ENCODE measurements at places on chromosomes 4 and X.

DNA sequence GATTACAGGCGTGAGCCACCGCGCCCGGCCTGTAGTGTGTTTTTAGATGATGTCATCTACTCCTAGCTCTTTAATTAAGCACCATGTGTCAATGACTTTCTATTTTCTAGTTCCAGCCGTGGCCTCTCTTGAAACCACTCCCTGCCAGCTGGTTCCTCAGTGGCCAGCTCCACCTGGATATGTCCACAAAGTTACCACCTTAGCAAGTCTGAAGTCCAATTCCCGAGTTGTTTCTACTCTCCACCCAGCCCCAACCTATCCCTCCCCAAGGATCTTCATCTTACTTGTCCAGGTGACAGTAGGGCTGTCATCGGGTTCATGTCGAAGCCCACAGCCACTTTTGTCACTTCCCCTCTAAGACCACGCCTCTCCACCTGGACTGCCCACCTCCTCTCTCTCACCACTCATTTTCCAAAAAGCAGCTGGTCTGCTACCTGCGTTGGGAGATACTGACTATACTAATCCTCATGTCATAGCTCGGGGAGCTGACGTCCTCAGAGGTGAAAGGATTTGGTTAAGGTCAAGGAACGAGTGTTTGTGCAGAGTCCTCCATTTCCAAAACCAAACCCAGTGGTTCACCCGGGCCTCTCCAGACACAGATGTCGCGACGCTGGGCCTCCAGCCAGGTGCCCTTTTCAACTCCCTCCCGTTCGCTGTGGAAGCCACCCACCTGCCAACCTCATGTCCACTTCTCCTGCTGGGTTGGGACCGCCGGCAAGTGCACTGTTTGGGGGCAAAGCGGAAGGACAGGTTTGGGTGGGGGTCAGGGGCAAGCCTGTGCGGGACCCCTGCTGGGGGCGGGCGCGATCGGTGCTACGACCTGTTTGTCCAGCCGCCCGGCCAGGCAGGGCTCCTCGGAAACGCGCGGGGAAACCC, 704 bp downstream of the FAM3A start:
- DNase-seq, result peak; percentile 47

DNA sequence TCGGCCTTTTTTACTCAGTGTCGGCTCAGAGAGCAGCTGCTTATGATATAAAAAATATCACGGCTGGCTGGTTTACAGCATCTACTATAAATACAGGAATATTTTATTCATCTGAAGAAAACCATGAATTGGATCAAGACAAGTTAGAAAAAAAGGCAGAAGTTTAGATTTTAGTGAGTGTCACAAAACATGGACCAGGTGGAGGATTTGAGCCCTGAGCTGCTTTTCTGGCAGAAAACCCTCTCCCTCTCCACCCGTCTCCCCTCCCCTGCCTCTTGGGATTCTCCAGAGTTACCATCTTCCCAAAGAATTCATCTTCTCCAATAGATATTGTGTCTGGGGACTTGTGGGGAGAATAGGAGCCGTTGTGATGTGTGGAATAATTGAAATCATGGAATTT, 142.8 kb upstream of the RAI2 start:
- DNase-seq, result no peak

DNA sequence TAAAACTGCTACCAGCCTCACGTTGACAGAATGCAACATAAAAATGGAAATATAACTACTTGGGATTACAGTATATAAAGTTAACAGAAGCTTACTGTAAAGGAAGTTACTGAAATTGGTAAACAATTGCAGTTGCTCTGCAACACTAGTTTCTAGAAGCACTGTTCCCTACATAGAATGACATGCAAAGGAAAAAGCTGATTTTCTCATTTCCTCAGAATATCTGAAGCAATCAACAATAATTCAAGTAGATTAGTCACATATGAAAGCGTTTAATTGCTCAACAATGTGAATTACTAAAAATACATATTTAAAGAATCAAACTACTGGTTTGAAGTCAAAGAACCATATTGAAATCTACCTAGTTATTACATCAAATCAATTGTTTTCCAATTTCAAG, 31.8 kb downstream of the PDGFC start:
- no peak for DNase-seq

GRCh38 chrX:29528281-29528680, 687.1 kb upstream of the MAGEB2 start:
- DNase-seq, result no peak

DNA sequence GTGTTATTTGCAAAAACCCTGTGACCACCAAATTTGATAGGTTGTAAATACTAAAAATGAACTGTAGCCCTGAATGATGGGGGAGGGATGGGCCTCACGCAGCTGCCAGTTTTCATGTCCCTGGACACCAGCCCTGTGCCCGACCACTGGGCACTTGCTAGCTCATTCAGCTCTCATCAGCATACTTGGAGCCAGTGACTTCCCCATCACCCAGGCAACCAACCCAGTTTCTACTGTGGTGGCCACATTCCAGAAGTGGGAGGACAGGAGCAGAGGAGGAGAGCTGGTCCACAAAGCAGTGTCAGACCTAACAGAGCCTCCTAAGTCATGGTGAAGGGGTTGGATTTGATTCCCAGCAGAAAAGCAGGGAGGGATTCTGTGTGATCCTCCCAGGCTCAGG, 128.2 kb downstream of the CPEB2 start:
- no peak for DNase-seq

GRCh38 chr4:1033840-1034551, 22.6 kb downstream of the FGFRL1 start:
- DNase-seq, result no peak

- DNase-seq, result peak; percentile 36
These were observed 55.1 kb downstream of the FAM13A start for GRCh38 chr4:89001647-89002445.

GRCh38 chr4:38179690-38180377, 219.6 kb downstream of the PTTG2 start:
- peak; percentile 85 for DNase-seq

- no peak for DNase-seq
These were observed 34.7 kb downstream of the FRMPD3 start for GRCh38 chrX:107484002-107484726.

DNA sequence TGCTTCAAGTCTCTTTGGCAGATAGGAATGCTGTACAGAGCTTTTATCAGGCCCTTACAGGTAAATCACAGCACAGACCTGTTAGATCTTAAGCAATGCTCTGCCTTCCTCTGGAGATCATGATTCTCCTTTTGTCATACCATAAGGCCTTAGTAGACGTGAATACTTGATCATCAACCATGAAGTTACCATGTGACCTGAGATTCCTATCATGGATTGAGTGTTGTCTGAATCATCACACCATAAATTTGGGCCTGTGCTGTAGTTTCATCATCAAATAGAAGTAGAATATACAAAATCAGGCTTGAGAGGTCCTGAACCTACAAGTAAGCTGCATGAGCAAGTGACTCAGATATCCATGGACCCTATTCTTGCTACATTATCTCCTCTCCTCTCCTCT, 466.8 kb upstream of the INTU start:
- no peak for DNase-seq

DNA sequence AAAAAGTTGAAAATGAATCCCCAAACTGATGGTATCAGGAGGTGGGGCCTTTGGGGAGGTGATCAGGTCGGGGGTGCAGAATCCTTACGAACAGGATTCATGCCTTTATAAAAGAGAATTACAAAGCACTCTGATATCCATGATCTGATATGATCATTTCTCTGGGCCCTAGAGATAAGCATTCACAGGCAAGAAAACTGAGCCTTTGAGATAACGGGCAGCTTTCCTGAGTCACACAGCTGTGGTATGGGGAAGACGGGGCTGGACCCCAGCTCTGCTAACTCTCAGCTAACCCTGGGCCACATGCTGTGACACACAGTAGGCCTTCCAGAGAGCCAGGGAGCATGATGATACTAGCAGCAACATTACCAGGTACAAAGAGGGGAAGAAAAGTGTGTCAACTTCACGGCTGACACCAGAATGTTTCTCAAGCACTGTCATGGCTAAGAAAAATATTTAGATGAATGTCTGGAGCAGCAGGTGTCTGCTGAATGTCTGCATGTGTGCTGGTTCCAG, 85.1 kb downstream of the SLC2A9 start:
- peak; percentile 61 for DNase-seq

DNA sequence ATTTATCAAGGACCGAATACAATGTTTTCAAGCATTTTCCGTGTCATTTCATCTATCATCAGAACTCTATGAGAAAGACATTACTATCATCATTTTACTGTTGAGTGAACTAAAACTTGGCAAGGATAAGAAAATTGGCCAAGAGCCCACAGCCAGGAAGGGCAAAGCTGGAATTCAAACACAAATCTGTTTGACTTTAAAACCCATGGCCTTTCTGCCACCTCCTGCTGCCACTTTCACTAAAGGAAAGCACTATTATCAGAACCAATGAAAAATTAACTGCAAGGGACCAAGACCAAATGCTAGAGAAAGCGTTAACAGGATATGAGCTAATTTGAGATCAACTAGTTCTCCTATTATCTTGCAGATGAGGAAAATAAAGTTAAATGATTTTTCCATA, 2759.2 kb downstream of the ARAP2 start:
- DNase-seq, result no peak

GRCh38 chr4:73704314-73705055, 35.9 kb upstream of the CXCL8 start:
- peak; percentile 93 for DNase-seq

- DNase-seq, result no peak
These were observed 54.1 kb upstream of the PRPS1 start for GRCh38 chrX:107574054-107574683.

- no peak for DNase-seq
These were observed 163.0 kb upstream of the NAP1L5 start for GRCh38 chr4:88860586-88860985.

- no peak for DNase-seq
These were observed 138.9 kb upstream of the IGFBP7 start for GRCh38 chr4:57249083-57249482.

GRCh38 chr4:53821179-53821851, 230.0 kb upstream of the LNX1 start:
- no peak for DNase-seq
